KG1 (cell line): ENCODE measurements at places on chromosomes 16 and 17.

- no peak for DNase-seq
These were observed 95.1 kb upstream of the CNTNAP4 start for GRCh38 chr16:76182041-76182635.

GRCh38 chr17:43841282-43841681, 5.7 kb upstream of the CD300LG start:
- no peak for DNase-seq

DNA sequence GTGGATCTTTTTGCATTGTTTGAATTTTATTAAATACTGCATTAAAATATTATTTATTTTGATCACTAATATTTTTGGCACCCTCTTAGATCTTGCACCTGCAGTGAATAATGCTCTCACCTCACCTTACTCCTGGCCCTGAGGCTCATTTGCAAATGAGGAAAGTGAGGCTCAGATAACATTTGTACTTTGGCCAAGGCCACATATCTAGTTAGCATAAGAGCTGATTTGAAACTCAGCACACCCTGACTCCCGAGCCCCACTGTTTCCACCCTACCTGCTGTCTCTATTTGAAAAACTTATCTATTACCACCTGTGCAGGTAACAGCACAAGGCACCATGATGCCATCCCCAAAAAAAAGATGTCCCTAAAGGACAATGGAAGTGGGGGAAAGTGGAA, 358.7 kb upstream of the MAF start:
- DNase-seq: no peak

- no peak for DNase-seq
These were observed 32.8 kb upstream of the MARCHF10 start for GRCh38 chr17:62840871-62841270.

DNA sequence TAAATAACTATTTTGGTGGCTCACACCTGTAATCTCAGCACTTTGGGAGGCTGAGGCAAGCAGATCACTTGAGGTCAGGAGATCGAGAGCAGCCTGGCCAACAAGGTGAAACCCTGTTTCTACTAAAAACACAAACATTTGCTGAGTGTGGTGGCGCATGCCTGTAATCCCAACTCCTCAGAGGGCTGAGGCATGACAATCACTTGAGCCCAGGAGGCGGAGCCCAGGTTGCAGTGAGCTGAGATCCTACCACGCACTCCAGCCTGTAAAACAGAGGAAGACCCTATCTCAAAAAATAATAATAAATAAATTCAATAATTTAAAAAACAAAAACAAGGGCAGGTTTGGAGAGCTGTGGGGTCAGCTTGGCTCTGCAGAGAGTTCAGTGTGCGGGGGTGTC, 5.7 kb upstream of the SLC4A1 start:
- DNase-seq: no peak

- no peak for DNase-seq
These were observed 19.6 kb upstream of the EEF2K start for GRCh38 chr16:22186517-22186916.

DNA sequence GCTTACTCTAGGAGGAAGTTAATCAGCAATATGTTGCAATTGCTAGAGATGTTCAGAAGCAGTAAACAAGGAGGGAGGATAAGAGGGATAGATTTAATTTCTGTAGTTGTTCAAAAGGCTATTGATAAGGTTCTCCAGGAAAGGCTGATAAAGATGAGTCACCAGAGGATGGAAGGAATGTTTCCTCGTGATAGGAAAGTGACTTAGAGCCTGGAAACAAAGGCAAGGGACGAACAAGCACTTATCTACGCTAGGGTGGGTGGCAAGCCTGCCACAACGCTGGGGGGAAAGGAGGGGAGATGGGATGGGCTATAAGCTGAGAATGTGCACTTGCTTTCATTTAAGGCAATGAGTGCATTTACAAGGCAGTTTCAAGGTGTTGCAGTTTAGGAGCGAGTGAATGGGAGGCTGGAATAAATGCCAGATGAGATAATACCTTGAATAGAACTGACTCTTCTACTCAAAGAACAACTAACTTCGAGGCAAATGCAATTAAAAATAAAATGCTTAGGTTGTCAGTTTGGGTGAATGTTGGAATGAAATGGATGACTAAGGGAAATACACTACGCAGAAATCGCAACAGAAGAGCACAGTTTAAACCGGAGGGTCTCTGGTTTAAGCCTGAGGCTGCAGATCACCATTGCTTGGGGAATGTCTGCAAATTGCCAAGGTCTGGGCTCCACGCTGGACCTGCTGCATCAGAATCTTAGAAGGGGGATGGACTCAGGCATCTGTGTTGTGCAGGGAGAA, 76.0 kb upstream of the RBBP6 start:
- DNase-seq: no peak

- no peak for DNase-seq
These were observed 203.1 kb downstream of the MSI2 start for GRCh38 chr17:57459286-57459915.

DNA sequence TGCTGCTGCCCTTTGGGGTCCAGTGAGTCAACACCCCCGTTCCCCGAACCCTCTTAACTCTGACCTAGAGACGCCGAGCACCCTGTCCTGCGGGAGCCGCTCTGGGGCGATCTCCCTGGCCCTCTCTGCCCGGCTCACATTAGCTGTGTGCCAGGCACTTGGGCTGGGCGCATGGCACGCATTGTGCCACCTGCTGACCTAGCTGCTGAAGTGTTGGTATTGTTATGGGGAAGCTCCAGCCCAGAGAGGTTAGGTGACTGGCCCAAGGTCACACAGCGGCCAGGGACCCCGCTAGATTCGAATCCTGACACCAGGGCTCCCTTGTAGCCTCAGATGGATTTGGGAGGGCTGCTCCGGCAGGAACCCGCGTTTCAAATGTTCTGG, 1.1 kb downstream of the HSD17B1 start:
- no peak for DNase-seq

GRCh38 chr17:77834170-77835115, 124.1 kb upstream of the TNRC6C start:
- peak; percentile 31 for DNase-seq

GRCh38 chr16:75377729-75378386, 55.4 kb downstream of the CFDP1 start:
- DNase-seq: no peak

DNA sequence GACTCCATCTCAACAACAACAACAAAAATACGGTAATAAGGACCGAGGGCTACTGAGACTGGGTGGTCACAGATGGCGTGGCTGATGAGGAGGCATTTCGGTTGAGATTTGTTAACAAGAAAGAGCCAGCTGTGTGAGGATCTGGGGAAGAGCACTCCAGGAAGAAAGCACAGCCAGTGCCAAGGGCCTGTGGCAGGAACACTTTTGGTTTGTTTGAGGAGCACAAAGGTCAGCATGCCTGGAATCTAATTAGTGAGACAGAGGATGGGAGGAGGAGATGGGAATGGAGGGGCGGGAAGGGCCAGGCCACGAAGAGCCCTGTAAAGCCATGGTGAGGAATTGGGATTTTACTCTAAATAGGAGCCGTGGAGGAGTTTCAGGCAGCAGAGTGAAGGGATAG, 24.9 kb downstream of the HASPIN start:
- no peak for DNase-seq

GRCh38 chr16:3475604-3476375, 19.5 kb downstream of the C16orf90 start:
- no peak for DNase-seq

DNA sequence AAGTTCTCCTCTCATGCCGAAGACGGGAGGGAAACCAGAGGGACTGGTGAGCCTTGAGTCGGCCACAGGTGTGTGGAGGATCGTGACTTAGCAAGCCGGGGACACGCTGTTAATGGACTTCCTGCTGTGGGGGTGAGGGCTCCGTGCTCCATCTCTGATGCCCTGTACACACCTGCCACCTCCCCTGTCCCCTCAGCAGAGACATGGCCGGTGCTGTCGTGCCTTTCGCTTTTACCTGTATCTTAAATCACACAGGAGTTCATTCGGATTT, 75.9 kb upstream of the ZNF750 start:
- no peak for DNase-seq

DNA sequence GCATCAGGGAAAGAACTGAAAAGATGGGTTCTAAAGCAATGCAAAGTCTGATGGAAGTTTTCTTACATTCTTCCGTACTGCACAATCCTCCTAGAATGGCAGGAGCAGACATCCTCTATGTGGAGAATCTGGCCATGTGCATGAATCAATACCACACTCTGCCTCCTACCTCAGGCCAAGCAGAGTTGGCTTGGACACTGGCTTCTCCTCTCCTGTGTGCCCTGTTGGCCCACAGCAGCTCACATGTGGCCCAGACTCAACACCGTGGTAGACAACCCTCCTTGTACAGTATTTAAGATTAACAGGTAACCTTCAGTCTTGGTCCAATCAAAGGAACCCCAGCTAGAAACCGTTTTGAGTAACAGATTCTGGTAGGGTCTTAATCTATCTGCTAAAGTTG, 101.9 kb downstream of the ZFHX3 start:
- no peak for DNase-seq
